ENCODE measurements at places on chromosomes 4 and X.

DNA sequence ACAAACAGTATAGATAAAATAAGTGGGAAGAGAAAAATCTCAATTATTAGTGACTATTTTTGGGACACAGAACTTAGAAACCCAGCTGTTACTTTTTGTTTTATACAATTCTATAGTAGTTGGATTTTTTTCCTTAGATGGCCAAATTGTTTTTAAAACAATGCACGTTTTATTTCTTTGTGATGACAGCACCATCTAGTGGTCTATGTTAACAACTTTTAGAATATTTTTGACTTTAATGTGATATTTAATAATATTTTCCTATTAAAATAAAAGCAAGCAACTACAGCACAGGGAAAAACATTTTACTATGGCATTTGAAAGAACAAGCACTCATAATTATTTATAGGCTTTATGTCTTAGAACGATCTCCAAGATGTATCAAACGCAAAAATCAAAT lies 5.6 kb upstream of the SMIM31 start:
- DNase-seq: peak; percentile 51

DNA sequence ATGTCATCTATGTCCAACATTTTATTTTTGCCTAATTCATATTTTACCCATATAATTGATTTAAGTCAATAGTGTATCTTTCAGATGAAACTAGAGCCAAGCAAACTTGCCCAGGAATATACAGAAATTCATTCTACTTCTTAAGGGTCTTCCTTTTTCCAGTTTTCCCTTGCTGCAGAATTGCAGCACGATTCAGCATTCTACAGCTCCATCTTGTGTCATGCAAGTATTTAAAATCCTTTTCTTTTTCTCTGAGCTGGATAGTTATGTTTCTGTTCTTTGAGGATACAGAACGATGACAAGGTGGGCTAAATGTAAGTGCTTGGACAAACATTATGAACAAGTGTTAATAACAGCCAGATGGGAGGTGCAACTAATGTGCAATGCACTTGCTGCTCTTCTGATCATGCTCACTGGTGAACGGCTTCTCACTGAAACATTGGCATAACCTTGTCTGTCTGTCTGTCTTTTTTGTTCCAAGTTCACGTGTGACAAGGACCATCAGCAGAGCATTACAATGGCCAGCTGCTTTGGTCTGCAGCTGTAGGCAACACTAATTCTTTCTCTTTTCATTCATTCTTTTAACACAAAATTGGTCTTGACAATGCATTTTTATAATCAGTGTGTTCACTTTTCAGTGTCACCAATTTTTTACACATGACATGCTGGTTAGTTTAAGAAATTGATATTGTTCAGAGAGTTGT lies 1821.7 kb downstream of the ARAP2 start:
- DNase-seq: no peak

GRCh38 chr4:66974665-66975064 lies 570.6 kb downstream of the CENPC start:
- no peak for DNase-seq

DNA sequence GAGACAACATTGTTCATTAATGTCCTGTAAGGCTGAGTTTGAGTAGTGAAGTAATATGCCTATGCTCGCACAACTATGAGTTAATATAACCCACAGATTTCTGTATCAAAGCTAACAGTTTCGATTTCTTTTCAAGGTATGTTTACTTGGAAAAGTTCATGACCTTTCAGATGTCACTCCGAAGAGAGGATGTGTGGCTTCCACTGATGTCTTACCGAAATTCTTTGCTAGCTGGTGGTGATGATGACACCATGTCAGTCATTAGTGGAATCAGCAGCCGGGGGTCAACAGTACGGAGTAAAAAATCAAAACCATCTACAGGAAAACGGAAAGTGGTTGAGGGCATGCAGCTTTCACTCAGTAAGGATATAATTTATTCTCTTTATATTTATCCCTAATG lies 124.9 kb downstream of the STAG2 start:
- DNase-seq: no peak

DNA sequence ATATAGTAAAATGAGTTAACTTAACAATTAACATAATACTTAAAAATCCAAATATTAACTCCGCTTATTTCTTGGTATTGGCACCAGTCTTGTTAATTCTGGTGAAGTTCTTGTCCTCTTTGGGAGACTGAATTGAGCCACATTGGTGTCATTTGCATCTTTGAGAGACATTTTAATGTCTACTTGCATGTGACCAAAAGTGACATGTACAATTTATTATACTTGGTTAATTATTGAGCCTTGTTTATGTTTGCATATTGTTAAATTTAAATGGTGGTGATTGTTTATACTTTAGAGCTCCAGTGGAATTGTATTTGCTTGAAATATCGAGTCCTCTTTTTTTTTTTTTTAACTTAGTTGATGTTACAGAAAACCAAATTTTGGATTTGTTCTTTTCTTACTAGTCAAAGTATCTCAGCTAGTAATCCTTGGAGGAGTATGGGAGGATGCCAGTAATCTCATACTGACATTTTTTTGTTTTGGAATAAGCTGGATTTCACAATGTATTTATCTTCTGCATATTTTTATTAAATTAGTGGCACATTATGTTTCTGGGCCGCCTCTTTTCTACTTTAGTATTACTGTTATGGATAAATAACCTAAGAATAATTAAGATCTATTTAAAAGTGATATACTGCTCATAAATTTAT lies 3.9 kb downstream of the SPCS3 start:
- no peak for DNase-seq

DNA sequence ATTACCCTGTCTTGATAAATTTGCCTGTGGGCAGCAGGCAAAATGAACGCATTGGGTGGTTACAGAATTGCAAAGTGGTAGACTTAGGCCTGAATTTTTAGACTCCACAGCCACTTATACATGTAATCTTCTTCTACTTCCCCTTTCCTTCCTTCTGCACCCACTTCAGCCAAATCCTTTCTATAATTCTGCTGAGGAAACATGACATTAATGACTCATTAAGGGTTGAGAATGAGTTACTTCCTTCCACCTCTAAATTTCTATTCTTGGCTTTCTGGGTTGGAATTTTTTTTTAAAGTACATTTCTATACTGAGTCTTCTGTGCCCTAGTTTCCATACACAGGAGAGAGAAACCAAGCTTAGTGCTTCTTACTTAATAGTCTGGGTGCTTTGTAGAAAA lies 10.1 kb downstream of the PAPSS1 start:
- peak; percentile 49 for DNase-seq

GRCh38 chr4:11546391-11547175 lies 117.9 kb upstream of the HS3ST1 start:
- no peak for DNase-seq

GRCh38 chrX:107716118-107716684 lies 59.4 kb downstream of the TSC22D3 start:
- DNase-seq: peak; percentile 15

- no peak for DNase-seq
These were observed 67.5 kb upstream of the NPY2R start for GRCh38 chr4:155140889-155141288.
